ENCODE measurements at places on chromosomes 1 and 21. TPM values are rescaled to one million over a fixed set of nuclear protein-coding genes. Genes with fewer than 3 reads are reported as not detected.
A peak's percentile ranks its signal among the peaks of the same experiment; 100 is the strongest.

CACNA1E gene
- under 0.01 TPM for total RNA-seq

BLACAT1 gene
- total RNA-seq, result 0.86 TPM

ACTA1 gene
- total RNA-seq, result not detected

LINGO4 gene
- total RNA-seq, result not detected

UTS2 gene
- total RNA-seq, result not detected

DNA sequence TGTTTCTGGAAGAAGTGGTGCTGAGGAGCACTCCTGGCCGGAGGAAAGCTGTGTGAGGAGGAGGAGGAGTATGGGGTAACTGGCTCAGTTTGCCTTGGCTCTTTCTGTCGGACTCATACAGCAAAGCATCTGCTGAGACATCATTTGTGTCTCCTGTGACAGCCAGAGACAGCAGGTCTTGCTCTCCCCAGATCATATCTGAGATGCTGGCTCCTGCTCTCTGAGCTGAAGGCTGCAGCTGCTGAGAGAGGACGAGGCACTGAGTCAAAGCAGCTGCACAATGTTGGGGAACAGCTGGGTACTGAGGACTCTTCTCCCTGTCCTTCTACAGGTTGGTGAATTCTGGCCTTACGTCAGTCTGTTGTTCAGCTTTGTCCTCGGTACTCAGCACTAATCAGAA lies 14.3 kb downstream of the OR2B11 start:
- no peak for DNase-seq

- no peak for DNase-seq
These were observed 47.1 kb upstream of the DYNLT5 start for GRCh38 chr1:66705110-66705509.

- no peak for DNase-seq
These were observed 67.2 kb downstream of the SYDE2 start for GRCh38 chr1:85133565-85134159.

DNA sequence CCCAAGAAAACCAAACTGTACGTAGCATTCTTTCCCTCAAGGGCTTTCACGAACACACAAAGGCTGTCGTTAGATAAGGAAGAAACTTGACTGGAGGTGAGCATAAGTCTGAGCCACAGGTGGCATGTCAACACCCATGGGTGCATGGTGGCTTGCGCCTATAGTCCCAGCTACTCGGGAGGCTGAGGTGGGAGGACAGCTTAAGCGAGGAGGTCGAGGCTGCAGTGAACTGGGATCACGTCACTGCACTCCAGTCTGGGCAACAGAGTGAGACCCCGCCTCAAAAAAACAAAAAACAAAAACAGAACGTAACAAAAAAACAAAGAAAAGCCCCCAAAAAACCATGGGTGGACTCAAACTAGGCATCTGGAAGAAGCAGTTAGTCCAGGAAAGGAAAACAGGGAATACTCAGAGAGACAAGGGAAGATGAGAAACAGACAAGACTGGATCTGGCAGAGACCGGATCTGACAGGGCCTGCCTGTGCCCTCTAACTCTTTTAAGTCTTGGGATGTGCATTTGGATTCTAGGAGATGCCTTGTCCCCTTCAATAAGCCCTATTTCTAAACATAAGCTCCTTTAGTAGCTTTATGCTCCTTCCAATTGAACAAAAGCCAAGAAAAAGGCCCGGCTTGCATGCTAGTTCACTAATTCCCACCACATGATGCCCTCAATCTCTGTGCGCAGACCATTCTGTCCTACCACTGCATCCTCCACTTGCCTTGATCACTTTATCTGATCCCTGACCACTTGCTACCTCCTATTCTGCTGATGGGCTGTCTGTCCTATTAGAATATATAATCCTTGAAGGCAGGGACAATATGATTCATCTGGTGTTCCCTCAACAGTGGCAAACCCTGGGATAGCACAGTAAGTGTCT lies 73.8 kb downstream of the APP start:
- DNase-seq, result no peak

DNA sequence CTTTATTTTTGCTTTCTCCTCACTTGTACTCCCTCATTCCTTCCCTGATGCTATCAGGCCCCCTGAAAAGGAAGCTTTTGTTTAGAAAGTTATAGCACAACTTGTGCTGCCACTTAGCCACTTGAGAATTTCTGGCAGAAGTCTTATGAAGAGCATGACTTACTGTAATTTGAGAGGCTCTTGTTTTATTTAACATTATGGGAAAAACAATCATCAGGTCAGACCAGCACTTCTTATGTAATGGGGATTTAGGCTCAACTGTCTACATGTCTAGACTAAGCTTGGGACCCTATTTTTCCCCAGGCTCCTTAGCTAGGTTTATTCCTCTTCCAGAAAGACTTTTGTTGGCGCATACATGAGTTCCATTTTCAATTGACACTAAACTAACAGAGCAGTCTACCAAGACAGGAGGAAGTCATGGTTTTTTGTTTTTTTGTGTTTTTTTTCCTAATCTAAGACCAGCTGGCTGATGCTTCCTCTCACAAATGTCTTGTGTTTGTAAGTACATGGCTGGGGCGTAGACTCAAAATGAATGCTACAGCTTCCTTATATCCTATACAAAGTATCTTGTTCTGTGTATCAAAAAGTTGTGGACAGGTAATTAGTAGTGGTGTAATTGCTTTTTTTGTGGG lies 31.5 kb downstream of the TNFSF4 start:
- DNase-seq, result no peak

GRCh38 chr1:109814993-109815786 lies 51.5 kb upstream of the EPS8L3 start:
- DNase-seq, result no peak

DNA sequence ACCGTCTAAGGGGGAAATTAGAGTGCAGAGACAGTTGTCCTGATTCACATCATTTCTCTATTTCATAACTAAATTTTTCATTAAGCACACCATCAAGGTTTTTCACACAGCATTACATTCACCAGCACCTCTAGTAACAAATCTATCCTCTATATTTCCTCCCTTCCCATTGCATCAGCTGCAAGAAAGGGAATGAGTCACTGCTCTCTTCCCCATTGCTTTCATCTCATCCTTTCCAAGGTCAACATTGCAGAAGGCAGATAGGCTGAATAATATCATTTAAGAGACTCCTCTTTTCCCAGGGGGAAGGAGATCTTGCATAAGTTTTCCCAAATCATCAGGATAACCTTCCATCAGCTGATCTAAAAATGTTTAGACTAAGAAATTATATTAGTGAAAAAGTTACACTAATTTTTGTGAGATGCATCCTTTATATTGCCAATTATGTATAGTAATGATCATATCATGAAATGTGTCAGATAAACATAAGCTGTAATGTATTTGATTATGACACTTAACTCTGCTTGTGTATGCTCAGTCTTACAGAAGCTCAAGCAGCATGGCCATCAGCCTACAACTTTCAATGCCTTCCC lies 4.3 kb downstream of the INTS7 start:
- DNase-seq, result peak; percentile 84

GRCh38 chr1:223229756-223230155 lies 86.7 kb upstream of the TLR5 start:
- DNase-seq, result peak; percentile 19

GRCh38 chr1:20698195-20698910 lies 19.5 kb downstream of the KIF17 start:
- DNase-seq, result no peak

DNA sequence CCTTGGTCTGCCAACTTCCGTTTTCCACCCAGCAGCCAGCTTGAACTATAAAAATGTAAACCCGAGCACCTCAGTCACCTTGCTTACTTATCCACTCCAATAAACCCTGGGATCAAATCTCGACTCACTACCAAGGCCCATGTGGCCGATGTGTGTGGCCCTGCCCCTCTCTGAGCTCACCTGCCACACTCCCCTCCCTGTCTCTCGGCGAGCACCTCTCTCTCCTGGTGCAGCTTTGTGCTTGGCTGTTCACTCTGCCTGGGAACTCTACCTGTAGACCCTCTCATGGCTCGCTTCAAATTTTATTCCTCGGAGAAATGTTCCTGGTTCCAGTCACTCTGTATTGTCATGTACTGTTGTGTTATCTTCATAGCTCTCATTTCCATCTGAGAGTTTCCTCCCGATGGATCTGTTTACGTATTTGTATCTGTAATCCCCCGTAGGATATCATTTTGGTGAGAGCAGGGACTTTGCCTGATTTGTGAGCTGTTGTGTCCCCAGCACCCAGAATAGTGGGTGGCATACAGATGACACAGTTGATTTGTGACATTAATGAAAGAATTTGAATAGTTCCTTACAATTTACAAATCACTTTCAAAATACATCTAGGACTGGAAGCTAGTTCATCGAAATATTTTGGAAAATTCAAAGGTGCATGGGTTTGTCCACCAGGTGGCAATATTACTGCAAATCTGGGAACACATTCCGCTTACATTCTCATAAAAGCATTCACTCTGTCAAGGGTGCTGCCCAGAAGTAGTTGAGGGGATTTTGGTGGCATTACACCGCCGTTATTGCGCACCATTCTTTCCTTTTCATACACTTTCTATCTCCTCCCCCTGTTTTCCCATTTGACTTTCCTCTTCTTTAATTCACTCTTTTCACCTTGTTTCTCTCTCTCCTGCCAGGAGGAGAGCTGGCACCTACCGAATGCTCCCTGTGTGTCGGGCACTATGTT lies 95.3 kb downstream of the ABCA4 start:
- DNase-seq, result peak; percentile 71

GRCh38 chr21:38770660-38771059 lies 35.1 kb upstream of the ETS2 start:
- DNase-seq, result no peak

DNA sequence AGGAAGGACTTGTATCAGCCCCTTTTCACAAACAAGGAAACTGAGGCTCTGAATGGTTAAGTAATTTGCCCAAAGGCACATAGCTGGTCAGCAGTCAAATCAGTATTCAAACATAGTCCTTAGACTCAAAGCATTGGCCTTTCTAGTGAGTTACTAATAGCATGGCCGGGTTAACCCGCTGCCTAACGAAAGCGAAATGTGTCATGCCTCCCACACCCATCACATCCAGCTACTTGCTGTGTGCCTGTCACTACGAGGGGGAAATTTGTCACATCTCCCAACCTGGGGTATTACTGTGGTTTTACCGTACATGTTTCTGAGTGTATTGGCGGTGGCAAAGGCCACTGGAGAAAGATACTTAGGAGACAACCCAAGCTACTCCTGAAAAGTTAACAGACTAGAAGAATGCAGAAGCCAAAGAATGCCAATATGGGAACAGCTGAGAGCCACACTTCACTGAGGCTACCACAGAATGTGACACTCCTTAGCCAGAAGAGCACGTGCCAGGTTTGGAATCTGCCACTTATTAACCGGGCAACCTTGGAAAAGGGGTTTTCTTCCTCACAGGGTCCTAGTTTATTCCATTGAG lies 363.5 kb downstream of the KCNH1 start:
- no peak for DNase-seq

DNA sequence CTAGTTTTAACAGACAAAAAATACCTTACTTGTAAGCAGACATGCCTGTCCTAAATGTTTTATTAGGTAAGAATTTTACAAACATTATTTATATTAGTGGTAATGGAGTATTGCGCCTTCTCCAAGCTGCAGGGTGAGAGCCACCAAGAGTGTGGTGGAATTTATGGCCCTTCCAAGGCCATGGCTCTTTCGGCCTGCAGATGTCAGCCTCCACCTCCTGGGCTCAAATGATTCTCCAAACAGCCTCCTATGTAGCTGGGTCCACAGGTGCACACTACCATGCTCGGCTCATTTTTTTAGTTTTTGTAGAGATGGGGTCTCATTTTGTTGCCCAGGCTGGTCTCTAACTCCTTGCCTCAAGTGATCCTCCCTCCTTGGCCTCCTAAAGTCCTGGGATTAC lies 56.3 kb downstream of the ITGB3BP start:
- DNase-seq, result no peak

- DNase-seq, result peak; percentile 38
These were observed 14.7 kb downstream of the CR1L start for GRCh38 chr1:207659545-207660153.

DNA sequence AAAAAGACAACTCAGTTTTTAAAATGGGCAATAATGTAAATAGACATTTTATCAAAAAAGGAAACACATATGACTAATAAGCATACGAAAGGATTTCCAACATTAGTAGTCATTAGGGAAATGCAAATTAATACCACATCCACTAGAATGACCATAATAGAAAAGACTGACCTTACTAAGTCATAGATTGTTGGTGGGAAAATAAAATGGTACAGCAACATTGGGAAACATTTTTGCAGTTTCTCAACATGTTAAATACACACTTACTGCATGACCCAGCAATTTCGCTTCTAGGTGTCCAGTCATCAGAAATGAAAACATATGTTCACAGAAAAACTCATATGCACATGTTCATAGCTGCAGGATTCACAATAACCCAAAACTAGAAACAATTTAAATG lies 29.9 kb upstream of the SLC44A3 start:
- no peak for DNase-seq

DNA sequence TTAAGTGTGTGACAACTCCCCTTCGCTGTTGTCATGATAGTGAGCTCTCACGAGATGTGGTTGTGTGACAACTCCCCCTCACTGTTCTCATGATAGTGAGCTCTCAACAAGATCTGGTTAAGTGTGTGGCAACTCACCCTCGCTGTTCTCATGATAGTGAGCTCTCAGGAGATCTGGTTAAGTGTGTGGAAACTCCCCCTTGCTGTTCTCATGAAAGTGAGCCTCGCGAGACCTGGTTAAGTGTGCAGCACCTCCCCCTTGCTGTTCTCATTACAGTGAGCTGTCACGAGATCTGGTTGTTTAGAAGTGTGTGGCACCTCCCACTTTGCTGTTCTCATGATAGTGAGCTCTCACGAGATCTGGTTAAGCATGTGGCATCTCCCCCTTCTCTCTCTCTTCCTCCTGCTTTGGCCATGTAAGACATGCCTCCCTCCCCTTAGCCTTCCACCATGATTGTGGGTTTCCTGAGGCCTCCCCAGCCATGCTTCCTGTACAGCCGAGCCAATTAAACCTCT lies 25.1 kb upstream of the LSS start:
- DNase-seq, result no peak

GRCh38 chr1:241519308-241520079 lies at the start of gene FH:
FH (minus strand) TSS chr1:241519755; CDS start chr1:241519722, 33 bp downstream.
- DNase-seq, result peak; percentile 98

DNA sequence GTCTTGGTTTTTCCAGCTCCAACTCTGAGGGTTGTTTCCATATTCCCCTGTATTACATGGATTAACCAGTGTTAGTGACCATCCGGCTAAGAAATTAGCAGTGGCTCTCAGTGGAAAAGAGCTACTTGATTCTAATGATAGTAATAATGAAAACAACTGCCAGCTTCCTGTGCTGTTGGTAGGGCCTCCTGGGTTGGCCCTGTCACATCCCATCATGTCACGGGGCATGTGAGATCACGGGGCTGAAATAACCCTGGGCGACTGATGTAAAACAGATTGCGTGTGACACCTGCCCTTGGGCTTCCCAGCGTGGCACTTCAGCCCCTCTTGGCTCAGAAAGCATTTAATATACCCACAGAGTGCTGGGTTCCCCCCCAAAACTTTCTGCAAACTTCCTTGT lies 149.0 kb downstream of the ROR1 start:
- no peak for DNase-seq

- DNase-seq, result no peak
These were observed 111.3 kb upstream of the SLC44A3 start for GRCh38 chr1:94708811-94709210.
